Dermis microvascular lymphatic vessel endothelial cell (primary cell): ENCODE measurements at places on chromosomes 5 and 9. TPM values are rescaled to one million over a fixed set of nuclear protein-coding genes. Genes with fewer than 3 reads are reported as not detected.

LCN1 gene
- total RNA-seq, result not detected in 2 replicates

GRM6 gene
- total RNA-seq, result not detected in 2 replicates

CCDC171 gene
- total RNA-seq, result 0.25 and 0.26 TPM in 2 replicates

IFNB1 gene
- total RNA-seq, result not detected in 2 replicates

TMEM171 gene
- 0.76 and 1.4 TPM in 2 replicates for total RNA-seq

CACNA1B gene
- total RNA-seq, result under 0.01 TPM in 2 replicates

GRCh38 chr5:78821536-78822021 is 163.5 kb downstream of the ARSB start:
- no peak for DNase-seq

DNA sequence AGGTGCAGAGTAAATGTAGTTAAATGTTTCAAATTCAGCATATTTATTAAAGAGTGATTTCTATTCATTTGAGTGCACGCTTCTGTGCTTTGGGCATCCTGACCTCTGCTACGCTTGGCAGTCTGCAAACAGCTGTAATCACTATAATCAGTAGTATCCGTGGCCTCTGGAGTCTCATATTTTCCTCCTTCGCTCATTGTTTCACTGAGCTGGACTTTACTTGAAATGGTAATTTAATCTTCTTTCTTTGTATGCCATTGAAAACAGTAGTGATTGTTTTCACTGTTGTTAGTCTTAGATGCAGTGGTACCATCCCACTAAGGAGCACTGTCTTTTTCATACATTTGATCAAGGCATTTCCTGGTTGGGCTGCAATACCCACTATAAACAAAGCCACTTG is 43.5 kb upstream of the CAVIN4 start:
- DNase-seq, result no peak

DNA sequence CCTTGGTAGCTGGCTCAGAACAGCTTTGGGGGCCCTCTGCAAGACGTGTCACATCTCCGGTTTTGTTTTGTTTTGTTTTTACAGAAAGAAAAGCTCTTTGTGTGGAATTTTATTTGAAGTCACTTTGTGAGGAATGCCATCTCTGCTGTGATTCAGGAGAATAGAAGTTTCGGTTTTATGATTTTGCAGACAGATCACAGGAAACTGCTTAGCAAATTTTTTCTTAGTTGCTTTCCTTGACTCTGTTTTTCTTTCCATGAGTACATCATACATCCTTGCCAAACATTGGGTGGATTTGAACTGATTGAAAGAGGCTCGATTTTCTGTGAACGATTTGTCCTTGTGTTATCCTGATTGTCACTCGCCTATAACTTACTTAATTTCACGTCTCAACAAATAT is 5.1 kb downstream of the SEMA5A start:
- peak; percentile 47 for DNase-seq

GRCh38 chr5:133287500-133287899 is 235.7 kb downstream of the HSPA4 start:
- DNase-seq, result peak; percentile 38

GRCh38 chr9:106417685-106418084 is 445.3 kb upstream of the ZNF462 start:
- DNase-seq, result no peak

DNA sequence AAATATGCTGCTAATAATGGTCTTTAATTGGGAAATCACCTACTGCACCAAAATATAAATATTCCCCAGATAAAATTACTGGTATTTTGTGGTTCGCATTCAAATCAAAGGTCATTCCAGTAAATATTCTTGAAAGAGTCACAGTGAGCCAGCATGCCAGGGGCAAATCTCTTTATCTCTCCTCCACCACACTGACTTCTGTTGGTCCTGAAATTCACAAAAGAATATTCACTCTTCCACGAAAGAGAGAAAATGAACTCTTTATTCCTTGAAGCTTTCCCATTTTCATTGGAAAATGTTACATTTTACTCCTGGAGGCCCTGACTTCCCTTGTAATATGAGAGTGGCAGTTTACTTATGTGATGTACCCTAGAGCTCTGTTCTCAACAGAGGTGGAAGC is 39.7 kb downstream of the ZNF366 start:
- DNase-seq, result no peak

DNA sequence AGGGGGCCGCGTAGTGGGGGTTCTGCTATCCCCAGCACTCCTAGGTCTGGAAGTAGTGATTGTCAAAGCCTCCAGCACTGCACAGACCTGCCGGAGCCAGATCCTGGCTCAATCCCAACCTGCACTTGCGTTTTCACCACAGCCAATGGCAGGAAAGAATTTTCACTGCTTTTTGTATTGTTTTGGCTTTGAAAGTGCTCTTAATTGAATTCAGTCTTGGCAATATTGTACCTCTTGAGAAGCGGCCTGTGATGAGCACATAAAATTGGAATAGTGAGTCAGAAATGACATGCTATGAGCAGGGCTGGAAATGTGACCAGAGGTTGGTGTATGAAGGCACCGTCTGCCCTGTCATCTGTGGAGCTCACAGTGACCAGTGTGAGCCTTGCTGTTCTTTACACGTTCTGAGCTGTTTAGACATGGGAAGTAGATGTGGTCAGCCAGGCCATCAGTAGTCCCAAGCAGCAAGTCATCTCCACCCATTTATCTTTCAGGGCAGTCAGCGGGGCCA is 41.5 kb downstream of the SECISBP2 start:
- DNase-seq, result no peak

GRCh38 chr9:109107402-109108240 is 12.1 kb downstream of the TMEM245 start:
- peak; percentile 74 for DNase-seq

- DNase-seq, result no peak
Measured at GRCh38 chr5:149210225-149210624, 61.4 kb upstream of the AFAP1L1 start.

DNA sequence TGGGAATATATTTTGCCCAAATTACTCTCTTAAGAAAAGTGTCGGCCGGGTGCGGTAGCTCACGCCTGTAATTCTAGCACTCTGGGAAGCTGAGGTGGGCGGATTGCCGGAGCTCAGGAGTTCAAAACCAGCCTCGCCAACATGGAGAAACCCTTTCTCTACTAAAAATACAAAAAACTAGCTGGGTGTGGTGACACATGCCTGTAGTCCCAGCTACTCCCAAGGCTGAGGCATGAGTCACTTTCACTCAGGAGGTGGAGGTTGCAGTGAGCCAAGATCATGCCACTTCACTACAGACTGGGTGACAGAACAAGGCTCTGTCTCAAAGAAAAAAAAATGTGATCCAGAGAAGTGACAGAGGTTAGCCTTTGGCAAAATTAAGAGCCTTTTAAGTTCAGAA is 26.4 kb upstream of the TMEM171 start:
- peak; percentile 14 for DNase-seq

GRCh38 chr9:73155968-73156864 is 4.6 kb downstream of the ANXA1 start:
- no peak for DNase-seq

- no peak for DNase-seq
Measured at GRCh38 chr9:131330814-131331600, 41.5 kb downstream of the PLPP7 start.

DNA sequence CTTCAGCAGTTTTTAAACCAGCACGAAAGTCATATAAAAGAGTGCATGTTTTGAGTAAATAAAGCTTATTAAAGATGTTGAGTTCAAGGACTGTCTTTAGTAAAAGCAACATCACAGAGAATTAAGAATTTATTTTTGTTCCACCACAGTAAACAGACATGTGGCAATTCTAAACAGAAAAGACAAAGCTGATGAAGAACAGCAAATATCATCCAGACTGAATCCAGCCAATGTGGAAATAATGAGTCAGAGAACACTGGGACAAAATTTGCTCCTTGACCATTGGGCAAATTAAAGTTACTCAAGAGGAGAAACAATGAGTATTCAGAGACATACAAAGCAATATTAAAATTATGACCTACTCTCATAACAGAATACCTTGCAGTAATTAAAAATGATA is 28.8 kb downstream of the OR2K2 start:
- no peak for DNase-seq

- DNase-seq, result no peak
Measured at GRCh38 chr9:116459576-116459975, 227.5 kb upstream of the TRIM32 start.

DNA sequence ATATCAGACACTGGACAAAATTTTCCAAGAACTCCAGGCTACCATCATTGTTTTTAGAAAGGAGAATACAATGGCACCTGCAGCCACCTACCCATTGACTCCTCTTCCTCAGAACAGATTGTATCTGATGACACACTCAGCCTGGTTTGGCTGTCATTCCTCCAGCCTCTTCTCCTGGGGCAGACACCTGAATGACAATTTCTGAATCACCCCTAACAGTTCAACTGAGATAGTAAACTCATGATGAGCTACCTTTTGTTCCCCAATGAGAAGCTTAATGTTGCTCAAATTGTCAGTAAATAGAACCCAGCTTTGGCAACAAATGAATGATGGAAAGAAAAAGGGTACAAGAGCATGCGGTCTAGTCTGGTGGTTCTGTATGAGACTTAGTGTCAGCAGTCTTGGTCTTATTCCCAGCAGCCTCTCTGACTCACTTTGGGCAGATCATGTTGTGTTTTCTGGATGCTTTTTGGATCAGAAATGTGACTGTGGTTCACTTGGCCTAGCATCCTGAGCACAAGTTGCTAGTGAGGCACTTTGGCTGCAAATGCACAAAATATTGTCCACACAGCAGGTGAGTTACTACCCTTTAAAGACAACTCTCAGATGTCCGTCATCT is 78.3 kb downstream of the MAMDC2 start:
- no peak for DNase-seq

DNA sequence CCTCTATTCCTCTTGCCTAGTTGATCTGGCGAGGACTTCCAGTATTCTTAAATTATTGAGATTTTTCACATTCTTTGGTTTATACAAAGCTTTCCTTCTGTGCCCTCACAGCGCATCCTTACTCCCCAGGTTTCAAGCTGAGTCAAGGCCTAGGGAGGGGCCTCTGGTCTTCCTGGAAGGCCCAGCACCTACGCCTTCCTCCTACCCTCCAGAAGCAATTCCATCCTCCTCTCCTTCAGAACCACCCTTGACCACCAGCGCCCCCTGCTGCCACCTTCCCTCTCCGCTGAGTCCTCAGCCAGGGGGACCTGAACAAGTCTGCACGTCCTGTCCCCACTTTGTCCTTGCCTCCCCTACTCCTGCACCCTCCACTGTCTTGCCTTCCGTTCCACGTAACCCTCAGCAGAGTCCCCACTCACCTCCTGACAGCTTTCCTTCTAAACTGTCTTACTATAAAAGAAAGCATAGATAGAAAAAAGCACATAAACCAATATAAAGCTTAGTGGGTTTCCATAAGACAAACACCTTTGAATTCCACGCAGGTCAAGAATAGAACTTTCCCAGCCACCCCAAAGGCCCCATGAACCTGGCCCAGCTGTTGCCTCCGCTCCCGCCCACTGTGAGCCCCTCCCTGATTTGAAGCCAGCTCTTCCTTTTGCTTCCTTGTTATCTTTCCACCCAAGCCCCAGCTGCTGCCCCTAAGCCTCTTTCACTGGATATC is 63.0 kb upstream of the CTSL start:
- no peak for DNase-seq

DNA sequence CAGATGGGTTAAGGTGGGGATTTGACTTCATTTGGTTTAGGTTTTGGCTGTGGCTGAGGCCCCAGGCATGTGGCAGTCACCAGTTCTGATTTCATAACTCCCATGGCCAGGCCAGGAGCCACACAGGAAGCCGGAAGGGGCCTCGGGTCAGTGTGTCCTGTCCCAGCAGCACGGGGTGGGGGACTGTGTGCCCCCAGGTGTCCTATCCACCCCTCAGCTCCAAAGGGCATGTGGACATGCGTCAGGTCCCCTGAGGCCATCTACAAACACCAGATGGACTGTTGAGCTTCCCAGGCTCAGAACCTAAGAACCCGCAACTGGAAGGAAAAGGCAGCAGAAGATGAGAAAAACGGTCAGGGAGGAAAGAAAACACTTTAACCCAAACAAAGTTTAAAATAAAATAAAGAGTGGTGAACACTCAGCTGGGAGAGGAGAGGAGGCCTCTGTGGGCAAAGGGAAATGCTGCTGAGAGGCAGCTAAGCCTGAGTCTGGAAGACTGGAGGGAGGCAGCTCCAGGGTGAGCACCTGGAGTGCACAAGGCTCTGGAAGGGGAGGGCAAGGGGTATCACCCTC is 260.8 kb downstream of the AUH start:
- DNase-seq, result no peak

GRCh38 chr9:12785260-12785770 is 10.5 kb downstream of the LURAP1L start:
- no peak for DNase-seq

GRCh38 chr5:39947657-39948056 is 522.9 kb upstream of the DAB2 start:
- no peak for DNase-seq

GRCh38 chr9:73738741-73739530 is 587.3 kb downstream of the ANXA1 start:
- DNase-seq, result no peak

- peak; percentile 54 for DNase-seq
Measured at GRCh38 chr5:92687821-92688722, 892.9 kb downstream of the NR2F1-AS1 start.

- no peak for DNase-seq
Measured at GRCh38 chr5:76314643-76315042, 88.4 kb upstream of the IQGAP2 start.

DNA sequence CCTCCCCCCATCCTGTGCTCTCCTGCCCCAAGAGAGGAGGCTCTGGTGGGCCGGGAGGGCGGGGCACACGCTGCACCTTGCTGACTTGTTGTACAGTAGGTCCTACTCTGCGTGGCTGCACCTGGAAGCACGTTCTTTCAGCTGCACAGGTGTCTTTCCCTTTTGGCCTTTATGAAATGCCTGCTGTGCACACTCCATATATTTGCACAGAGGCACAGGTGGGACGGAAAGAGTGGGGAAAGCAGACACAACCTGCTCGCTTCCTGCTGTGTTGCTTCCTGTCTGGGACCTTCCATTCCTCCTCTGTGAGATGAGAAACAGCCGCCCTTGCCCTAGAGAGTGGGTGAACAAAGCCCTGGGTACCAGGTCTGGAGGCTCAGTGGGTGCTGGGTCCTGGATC is 4.8 kb downstream of the USP20 start:
- no peak for DNase-seq

DNA sequence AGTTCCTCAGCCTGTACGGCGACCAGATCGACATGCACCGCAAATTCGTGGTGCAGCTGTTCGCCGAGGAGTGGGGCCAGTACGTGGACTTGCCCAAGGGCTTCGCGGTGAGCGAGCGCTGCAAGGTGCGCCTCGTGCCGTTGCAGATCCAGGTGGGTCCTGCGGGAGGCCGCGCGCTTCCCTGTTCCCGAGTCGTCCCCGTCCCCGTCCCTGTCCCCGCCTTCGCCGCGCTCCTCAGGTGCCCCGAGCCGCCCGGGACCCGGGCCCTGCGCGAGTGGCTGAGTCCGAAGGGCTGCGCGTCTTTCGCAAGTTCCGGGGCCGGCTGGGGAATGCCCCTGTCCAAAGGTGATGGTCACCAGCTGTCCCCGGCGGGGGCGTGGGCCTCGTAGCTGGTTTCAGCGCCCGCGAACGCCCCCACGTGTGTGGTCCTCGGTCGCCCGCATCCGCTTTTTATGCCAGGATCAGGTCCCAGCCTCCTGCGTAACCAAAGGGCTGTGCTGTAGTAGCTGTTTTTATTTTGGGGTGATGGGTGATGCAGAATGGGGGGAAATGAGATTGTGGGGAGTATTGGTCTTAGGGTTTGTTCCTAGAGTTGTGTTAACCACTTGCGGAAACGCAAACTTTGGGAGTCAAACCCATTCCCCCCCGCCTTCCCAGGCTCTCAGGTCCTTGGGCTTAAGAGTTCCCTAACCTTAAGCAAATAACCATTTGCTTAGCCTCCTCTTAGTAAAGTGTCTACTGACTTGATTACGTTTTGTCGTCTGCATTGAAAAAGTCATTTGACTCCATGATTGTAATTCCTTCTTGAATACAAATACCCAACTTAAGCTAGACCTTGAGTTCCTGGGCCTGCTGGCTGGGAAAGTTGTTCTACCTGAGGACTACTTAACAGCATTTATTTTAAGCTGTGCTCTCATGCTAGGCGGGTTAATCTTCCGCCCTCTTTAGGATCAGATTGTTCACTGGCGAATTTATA is 663 bp downstream of the ISOC1 start:
- peak; percentile 55 for DNase-seq
